ENCODE measurements at places on chromosomes 2 and 18.
A peak's percentile ranks its signal among the peaks of the same experiment; 100 is the strongest.

DNA sequence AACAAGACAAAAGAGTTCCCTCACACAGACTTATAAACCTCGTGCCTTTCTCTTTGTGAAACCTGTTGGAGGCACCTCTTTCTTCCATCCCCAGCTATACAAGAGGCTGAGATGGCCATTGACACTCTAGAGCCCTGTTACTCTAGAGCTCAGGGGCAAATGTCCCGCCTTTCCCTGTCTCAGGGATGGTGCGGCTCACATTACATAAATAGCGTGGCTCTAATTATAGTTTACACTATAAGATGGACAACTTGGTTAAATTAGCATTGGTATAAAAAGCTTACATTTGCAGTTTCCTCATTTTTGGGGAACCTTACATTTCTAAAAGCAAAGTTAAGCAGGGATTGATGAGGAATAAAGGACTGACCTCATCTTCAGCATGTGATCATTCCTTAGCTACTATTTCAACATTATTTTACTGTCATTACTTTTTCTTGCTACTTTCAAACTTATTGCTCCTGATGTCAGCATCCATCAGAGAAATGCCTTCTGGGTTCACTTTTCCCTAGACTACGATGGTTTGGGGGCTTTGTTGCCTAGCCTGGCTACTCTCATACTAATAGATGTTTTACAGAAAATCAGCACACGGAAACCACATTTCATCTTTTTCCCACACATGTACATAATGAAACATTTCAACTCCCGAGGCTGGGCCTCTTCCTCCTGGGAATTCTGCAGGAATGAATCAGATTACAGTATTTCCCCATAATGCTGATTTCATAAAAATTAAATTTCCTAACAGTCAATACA, 40.4 kb downstream of the FTCDNL1 start:
- DNase-seq = no peak

GRCh38 chr2:182077448-182078142, 91.9 kb downstream of the PPP1R1C start:
- DNase-seq = peak; percentile 4

- no peak for DNase-seq
These were observed 84.5 kb upstream of the NOSTRIN start for GRCh38 chr2:168717790-168718502.

GRCh38 chr18:8987241-8987640, 115.3 kb upstream of the NDUFV2 start:
- DNase-seq = no peak

- no peak for DNase-seq
These were observed 65.6 kb downstream of the NOL4 start for GRCh38 chr18:34158881-34159690.

- DNase-seq = no peak
These were observed 720 bp upstream of the DSC2 start for GRCh38 chr18:31102941-31103340.

All from T47D (cell line).